Anterior cingulate cortex (tissue), 58 donors: ENCODE measurements at places on chromosomes 3 and 15.

DNA sequence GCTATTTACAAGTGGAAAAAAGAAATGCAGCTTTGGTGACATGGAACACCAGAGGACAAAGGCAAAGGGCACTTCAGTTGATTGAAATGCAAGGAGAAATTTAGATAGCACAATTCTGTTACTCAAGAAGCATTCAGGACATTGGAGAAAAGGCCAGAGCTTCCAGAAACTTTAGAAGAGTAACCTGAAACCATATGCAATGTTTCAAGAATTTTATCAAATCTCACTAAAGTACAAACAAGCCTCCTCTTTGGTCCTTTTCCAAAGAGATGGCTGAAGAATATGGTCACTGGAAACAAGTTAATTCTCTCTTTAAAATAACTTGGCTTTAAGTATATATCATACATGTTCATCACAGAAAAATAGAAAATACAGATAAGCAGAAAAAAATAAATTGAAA, 14.6 kb upstream of the LMOD3 start:
- DNase-seq: no peak

DNA sequence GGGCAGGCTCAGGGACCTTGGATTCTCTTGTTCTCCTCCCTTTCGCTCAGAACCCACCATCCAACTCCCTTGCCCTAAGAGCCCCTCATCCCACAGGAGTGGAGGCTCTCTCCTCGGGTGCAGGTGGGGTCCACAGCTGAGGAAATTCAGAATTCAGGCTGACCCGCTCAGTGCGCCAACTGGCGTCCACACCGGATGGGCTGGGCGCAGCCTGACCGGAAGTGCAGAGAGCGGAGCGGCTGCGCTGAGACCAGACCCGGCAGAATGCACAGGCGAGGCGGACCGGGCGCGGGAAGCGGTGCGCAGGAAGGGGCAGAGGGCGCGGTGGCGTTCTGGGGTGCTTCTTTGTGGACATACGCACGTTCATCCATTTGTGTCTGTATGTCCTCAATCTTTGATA, 210.4 kb upstream of the NDN start:
- DNase-seq: no peak

- DNase-seq: no peak
These were observed 269.8 kb upstream of the POU1F1 start for GRCh38 chr3:87546216-87546615.

DNA sequence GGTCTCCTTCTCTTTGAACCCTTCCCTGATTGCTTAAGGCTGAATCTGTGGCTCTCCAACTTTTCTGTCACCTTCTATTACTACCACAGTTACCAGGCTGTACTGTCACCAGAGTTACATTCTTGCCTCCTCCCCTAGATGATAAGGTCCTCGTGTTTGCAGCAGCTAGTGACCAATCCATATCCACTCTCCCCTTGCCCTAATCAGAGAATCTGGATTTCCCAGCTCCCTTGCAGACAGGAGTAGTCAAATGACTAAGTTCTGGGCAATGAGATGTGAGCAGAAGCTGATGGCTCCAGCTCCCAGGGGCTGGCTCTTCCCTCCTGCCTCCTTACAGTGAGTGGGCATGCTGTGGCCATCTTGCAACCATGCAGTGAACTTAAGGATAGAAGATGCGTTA, 95.4 kb upstream of the VGLL4 start:
- no peak for DNase-seq

DNA sequence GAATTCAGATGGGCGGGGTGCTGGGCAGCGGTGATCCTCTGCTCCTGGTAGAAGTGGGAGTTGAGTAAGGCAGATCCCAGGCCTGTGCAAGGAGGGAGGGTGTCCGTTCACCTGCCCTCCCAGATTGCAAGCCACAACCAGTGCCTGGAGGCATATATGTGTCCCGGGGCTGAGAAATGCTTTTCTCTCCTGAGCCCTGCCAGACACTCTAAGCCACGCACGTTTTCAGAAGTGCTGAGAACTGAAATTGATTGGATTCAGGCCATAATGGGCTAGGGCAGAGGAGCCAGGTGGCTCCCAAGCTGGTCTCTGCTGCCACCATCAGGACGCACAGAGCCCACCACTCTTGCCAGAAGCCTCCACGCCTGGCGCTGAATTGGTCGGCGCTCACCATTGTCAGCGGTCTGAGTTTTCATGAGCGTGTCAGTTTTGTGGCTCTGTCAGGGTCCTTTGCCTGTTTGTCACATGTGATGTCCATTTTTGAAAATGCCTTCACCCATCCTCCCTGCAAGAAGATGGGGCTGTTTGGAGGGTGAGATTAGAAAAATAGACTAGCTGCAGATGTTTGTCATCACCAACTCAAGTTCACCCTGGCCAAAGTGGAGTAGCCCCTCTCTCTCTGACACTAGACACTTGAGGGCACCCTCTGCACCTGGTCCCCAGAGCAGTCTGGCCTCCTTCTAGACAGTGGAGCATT, 15.4 kb upstream of the BFSP2 start:
- DNase-seq: no peak

GRCh38 chr15:59649603-59650002, 7.7 kb downstream of the GTF2A2 start:
- DNase-seq: no peak

DNA sequence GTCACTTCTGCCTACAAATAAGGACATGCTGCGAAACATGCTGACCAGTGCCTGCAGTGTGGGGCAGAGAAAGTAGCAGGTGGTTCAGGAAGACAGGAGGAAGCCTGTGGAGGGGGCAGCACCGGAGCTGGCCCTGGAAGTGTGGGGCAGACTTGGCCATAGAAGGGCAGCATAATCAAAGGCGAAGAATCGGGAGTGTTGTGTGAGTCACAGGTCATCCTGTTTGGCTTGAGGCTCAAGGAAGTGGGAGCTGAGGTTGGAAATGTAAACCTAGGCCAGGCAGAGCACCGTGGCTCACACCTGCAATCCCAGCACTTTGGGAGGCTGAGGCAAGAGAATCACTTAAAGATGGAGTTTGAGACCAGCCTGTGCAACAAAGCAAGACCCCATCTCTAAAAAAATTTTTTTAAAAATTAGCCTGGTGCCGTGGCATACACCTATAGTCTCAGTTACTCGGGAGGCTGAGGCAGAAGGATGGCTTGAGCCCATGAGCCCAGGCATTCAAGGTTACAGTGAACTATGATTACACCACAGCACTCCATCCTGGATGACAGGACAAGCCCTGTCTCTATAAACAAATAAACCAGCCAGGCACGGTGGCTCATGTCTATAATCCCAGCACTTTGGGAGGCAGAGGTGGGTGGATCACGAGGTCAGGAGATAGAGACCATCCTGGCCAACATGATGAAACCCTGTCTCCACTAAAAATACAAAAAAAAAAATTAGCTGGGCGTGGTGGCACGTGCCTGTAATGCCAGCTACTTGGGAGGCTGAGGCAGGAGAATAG, 54.0 kb downstream of the FAM43A start:
- DNase-seq: no peak

DNA sequence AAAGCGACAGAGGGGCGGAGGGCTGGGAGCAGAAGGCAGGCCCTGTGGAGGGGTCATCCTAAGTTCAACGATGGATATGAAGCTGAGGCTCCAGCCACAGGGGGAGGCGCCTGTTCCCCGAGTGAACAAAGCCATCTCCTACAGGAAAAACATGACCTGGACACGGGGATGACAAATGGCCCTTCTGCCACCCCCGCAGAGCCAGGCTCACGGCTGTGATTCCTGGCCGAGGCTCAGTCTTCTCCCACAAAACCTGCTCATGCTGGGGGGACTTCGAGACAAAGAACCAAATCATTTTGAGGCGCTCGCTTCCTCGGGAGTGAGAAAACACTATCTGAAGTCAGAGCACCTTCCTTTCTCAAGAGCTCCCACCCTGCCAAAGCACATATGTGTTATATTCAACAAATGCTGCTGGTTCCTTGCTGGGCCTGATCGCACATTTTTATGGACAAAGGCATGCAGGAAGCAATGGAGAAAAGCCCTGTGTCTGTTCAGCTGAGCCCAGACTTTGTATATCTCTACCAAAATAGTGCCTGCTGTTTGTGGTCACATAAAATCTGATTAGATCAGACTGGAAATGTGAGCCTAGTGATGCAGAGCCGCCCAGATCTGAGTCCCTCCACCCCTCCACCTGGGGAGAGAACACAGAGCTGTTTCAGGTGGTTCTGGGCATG, 5.6 kb downstream of the RBP1 start:
- DNase-seq: no peak

GRCh38 chr15:77886805-77887448, 190.6 kb downstream of the TBC1D2B start:
- DNase-seq: no peak

DNA sequence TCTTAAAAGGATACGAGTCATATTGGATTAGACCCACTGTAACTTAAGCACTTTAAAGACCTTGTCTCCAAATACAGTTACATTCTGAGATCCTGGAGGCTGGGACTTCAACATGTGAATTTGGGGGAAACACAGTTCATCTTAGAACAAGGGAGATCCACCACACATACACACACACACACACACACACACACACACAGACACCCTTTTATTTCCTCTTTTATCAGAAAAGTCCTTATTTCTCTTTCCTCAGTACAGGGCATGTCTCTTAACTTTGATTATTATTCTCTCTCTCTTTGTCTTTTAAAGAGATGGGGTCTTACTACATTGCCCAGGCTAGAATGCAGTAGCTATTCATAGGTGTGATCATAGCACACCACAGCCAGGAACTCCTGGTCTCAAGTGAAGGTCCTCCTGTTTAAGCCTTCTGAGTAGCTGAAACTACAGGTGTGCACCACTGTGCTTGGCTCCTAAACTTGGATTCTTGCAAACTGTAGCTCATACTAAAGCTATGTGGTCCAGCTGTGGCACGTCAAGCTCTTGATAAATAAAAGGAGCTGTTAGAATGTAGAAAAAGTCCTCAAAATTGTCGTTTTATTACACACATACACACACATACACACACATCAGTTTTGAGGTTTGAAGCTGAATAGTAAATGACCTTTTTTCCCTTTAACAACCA, 7.4 kb downstream of the GOLM2 start:
- no peak for DNase-seq

DNA sequence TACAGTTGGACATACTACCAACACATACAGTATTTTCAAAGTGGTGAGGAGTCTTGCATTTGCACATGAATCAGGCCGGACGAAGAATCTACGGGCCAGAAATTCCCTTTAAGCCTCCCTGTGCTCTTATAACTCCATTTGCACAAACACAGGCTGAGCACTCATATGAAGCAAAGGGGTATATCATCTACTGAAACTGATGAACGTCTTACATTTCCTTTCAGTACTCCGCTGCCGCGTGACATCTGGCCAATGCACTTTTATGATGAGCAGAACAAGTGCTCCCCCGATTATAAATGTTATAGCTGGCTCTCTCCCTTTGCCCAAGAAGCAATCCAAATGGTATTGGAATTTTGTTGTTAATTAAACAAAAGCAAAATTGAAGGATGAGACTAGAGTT, 110.3 kb upstream of the ICE2 start:
- DNase-seq: no peak

GRCh38 chr3:16143861-16144447, 30.5 kb upstream of the GALNT15 start:
- no peak for DNase-seq

- DNase-seq: no peak
These were observed 103.9 kb downstream of the SHQ1 start for GRCh38 chr3:72744330-72744729.

- no peak for DNase-seq
These were observed 12.7 kb upstream of the SACM1L start for GRCh38 chr3:45676325-45677032.

- no peak for DNase-seq
These were observed 38.8 kb upstream of the ANKRD34C start for GRCh38 chr15:79243723-79244122.

- no peak for DNase-seq
These were observed 47.9 kb downstream of the PIK3CA start for GRCh38 chr3:179196098-179196497.

DNA sequence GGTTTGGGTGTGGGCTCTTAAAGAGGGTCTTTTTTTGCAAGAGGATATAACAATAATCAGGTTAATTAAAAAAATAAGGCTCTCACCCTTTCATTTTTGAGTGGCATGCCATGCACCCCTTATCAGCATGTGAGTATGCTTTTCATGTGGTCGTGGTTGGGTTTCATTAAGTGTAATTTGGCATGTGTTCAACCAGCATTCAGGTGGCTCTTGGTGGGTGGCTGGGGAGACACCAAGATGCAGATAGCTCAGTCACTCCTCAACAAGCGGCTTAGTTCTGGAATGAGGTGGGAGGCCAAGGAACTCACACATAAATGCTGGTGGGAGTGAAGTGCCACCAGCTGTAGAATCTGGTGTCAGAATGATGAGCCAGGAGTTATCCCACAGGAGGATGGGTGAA, 66.8 kb downstream of the FLNB start:
- DNase-seq: no peak

DNA sequence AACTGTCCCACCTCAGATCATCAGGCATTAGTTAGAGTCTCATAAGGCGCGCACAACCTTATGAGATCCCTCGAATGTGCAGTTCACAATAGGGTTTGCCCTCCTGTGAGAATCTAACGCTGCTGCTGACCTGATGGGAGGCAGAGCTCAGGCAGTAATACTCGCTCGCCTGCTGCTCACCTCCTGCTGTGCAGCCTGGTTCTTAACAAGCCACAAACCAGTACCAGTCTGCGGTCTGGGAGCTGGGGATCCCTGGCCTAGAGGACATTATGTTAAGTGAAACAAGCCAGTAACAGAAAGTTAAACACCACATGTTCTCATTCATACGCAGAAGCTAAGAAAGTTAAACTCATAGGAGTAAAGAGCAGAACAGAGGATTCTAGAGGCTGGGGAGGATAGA, 47.0 kb downstream of the MAP3K13 start:
- DNase-seq: no peak

DNA sequence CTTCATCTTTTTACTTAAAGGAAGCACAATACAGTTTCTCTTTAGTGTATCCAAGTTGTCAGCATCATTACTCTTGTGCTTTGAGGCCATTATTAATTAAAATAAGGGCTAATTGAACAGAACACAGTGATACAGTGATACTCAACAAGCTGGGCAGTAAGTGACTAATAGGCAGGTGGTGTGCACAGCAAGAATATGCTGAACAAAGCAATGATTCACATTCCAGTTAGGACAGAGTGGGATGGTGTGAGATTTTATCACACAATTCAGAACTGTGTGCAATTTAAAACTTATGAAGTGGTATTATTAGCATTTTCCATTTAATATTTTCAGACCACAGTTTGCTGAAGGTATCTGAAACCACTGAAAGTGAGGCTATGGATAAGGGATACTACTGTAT, 116.9 kb downstream of the PLOD2 start:
- no peak for DNase-seq

GRCh38 chr3:153165261-153165681, 3.2 kb downstream of the RAP2B start:
- no peak for DNase-seq

DNA sequence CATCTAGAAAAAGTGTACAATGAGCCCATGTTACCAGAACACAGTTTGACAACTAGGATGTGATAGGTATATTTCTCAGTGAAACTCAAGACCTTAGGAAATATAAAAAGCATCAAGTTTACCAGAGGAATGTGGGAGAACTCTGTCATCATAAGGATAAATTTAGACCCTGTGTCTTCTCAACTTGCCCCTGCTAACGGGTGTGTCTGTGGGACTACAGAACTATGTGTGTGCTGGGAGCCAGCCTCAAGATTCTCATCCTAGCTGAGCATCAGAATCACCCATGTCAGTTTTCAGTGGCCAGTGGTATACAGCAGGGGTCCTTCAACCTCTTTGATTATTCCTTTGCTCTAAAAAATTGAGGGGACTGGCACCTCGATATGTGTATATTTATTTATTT, 393.3 kb downstream of the PLCL2 start:
- DNase-seq: no peak
